ENCODE measurements at places on chromosomes 2 and 18.

- no peak for DNase-seq
These were observed 47.9 kb downstream of the MBP start for GRCh38 chr18:77084688-77085035.

DNA sequence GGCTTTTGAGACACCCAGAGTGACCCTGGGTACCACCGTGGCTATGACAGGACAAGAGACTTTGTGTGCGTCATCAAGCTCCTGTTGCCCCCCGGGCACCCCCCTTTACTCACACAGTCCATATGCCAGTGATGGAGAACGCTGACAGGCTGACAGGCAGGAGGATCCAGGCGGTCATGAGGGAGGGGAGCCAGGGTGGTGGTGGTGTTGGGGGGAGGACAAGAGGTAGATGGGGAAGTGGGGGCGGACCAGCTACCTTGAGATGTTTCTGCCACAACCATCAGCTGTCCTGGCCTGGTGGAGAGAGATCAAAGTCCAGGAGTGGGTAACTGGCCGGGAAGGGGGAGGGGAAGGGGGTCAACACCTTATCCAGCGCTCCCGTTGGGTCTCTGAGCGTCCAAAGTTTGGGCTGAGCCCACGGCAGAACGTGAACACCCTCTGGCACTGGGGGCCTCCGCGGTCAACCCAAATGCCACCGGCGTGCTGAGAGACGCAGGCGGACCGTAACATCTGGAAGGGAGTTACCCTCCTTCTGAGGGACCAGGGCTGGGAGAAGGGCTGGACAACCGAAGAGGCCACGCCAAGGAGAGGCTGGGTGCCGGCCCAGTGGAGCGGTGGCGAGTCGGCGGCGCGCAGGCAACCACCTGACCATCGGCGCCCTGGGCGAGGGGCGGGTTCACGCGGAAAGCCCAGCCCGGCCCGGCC, 575 bp downstream of the TMEM150A start:
- no peak for DNase-seq

- DNase-seq: no peak
These were observed 13.2 kb upstream of the MAP4K4 start for GRCh38 chr2:101684313-101684712.

DNA sequence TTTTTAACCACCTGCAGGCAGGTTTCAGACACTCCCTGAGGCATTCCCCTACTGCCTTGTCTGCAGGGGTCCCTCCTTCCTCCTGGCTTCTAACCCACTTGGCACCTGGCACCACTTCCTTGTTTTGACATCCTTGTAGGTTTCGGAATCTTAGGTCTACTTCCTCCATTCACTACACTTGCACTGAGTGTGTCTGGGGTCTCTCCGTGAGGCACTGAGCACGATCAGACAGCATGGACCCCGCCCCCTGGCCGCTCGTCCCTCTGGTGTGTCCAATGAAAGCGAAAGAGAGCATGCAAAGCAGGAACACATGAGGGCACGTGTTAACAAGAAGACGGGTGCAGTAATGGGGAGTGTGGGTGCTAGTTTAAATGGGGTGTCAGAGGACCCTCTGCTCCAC, 63.8 kb downstream of the HAUS1 start:
- DNase-seq: peak; percentile 45

DNA sequence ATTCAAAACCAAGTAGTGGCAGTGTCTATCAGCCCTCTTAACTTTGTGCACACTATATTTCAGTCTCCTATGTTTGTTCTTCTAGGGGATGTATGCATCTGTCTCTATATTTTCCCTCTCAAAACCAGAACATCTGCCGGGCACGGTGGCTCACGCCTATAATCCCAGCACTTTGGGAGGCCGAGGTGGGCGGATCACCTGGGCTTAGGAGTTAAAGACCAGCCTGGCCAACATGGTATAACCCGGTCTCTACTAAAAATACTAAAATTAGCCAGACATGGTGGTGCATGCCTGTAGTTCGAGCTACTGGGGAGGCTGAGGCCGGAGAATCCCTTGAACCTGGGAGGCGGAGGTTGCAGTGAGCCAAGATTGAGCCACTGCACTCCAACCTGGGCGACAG, 9.9 kb upstream of the GAREM2 start:
- DNase-seq: no peak

GRCh38 chr18:21489119-21489750, 111.3 kb downstream of the ESCO1 start:
- DNase-seq: peak; percentile 32

GRCh38 chr2:64908406-64908805, 80.8 kb upstream of the SLC1A4 start:
- DNase-seq: no peak

DNA sequence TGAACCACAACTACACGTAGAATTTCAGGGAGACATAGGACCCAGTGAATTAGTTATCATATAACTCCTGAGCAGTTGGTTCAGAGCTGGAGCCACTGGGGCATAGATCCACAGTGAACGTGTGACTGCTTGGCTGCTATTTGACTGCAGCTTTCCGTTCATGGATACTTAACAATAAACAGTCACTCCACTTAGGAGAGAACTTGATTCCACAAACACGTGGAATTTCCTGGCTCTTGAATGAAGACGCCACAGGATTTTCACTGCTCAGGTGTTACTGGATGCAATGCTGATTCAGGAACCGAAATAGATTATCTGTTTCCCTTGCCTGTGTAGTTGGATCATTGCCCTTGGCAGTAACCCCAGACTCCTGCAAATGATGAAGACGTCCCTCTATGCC, 679.1 kb upstream of the ZEB2 start:
- no peak for DNase-seq

DNA sequence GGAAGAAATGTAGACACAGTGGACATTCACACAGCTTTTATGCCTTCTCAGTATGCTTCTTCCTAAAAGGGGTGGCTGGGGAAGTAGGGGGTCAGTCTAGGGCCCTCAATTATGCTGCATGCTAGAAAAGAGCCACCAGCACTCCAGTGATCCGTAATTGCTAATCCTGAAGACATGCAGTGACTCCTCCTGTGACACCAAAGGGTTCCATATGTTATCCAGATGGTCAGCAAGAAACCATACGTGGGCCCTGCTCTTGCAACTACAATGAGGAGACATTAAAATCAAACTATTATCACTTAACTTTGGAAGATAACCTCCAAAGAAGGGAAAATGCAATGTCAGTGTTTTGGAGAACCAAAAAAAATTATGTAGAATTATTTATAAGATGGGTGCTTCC, 143.4 kb upstream of the LYPD1 start:
- DNase-seq: no peak

GRCh38 chr2:202423139-202423538, 47.0 kb downstream of the BMPR2 start:
- DNase-seq: no peak

GRCh38 chr2:24724111-24724775, 68.9 kb downstream of the PTRHD1 start:
- no peak for DNase-seq

DNA sequence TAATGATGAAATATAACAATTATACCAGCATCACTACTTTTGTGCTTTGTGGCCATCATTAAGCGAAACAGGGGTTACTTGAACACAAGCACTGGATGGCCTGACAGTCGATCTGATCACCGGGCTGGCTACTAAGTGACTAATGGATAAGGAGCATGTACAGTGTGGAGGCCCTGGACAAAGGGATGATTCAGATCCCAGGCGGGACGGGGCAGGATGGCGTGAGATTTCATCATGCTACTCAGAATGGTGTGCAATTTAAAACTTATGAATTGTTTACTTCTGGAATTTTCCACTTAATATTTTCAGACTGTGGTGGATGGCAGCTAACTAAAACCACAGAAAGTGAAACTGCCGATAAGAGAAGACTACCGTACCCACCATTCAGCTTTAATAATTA, 7.0 kb upstream of the CLIP4 start:
- no peak for DNase-seq

DNA sequence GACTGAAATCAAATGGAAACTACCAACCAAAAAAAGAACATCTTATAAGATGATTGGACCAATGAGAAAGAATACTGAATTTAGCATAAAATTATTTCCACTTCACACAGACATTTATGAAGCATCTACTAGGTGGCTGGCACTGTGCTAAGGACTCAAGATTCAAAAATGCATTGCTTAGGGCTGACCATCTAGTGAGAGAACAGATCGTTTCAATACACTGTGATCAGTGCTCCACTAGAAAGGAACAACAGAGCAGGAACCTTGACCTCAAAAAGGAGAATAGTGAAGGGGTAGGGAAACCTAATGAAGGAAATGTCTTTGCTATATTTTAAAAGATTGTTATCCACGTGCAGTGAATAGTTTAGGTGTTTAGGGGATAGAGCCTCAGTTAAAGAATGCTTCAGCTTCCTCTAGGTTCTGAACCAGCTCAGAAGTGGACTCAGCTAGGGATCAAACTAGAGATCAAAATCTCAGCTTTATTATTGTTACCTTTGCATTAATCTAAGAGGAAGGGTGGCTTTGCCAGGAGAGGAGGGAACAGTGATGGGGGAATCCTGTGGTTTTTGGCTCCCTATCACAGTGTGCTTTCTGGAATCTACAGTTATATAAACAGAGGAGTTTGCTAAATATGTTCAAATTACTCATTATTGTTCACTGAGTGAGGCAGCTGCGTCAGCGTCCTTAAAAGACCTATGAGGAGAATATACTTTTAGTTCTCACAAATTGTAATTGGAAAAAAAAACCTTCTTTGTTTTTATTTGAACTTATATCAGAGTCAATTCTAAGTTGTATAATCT, 16.2 kb upstream of the BBS5 start:
- DNase-seq: no peak

DNA sequence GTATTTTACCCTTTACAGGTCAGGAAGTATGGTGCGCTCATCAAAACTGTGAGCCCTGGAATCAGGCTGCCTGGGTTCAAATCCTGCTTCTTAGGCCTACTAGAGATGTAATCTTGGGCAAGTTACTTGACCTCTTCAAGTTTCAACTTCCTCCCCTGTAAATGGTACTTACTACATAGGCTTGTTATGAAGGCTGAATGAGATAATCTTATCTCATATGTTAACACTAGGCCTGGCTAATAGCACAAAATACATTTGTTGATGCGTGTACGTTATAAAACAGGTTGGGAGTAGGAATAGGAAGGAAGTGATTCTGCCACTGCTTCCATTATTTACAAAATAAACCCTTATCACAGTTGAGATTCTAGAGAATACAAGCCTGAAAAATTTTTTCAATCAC, 1.7 kb upstream of the RFTN2 start:
- DNase-seq: no peak

GRCh38 chr2:122960759-122961641, 1064.1 kb upstream of the CNTNAP5 start:
- no peak for DNase-seq

- no peak for DNase-seq
These were observed 7.0 kb downstream of the ASIC4 start for GRCh38 chr2:219521066-219521880.

DNA sequence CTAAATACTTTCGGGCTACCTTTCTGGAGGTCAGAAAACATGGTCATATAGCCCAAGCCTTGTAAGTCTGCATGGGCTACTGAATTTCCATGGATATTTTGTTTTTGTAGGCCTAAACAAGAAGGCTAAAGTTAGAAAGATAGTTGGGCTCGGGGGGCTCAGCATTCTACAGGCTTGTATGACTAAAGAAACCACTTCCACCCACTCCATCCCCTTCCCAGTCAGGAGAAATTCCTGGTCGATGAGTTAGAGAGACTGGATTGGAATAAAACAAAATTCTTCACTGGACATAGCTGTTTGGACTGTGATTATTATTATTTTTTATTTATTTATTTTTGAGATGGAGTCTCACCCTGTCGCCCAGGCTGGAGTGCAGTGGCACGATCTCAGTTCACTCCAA, 539.4 kb upstream of the TNP1 start:
- no peak for DNase-seq

DNA sequence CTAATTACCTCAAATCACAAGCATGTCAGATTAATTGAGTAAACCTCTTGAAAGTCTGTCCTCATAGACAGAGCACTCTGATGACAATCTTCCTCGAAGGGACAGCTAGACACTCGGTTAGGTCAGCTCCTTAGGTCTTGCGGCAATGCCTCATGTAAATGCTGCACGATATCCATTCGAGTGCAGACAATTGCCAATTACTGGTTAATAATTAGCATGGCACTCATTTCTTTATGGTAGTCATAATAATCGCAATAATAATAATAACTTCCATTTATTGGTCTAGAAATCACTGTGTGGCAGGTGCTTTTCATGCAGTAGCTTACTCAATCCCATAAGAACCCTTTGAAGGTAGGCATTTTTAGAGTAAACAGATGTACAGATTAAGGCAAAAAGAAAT, 44.7 kb upstream of the DSC1 start:
- no peak for DNase-seq

DNA sequence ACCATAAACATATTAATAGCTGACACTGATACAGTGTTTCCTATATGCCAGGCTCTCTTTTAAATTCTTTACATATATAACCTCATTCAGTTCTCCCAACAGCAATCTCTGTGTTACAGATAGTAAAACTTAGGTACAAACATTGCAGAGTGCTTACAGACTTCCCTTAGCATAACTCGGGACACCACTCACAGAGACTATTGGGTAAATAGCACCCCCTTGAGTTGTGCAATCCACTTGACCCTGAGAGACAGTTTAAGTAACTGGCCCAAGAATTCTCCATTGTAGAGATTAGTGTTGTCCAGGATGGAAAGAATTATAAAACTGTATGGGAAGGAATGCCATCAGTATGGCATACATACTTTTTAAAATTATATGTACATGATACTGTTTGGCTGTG, 110.1 kb downstream of the POLE4 start:
- DNase-seq: no peak

DNA sequence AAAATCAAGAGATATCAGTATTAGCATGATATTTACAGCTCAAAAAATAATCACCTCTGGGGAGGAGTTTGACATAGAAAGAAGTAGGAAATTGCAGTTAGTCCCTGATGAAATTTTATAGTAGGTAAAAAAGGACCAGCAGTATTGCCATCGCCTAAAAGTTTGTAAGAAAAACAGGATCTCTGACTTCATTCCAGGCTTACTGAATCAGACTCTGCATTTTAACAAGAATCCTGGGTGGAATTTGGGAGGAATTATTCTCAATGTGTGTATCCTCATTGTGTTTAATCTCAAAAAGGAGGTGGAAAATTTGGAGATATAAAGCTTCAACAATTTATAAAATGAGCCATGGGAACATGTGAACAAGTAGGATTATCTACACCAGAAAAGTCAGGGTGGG, 31.2 kb upstream of the STAT1 start:
- no peak for DNase-seq

- DNase-seq: no peak
These were observed 30.3 kb downstream of the PAX3 start for GRCh38 chr2:222268311-222268990.

GRCh38 chr2:67451086-67451832, 54.1 kb downstream of the ETAA1 start:
- DNase-seq: no peak

DNA sequence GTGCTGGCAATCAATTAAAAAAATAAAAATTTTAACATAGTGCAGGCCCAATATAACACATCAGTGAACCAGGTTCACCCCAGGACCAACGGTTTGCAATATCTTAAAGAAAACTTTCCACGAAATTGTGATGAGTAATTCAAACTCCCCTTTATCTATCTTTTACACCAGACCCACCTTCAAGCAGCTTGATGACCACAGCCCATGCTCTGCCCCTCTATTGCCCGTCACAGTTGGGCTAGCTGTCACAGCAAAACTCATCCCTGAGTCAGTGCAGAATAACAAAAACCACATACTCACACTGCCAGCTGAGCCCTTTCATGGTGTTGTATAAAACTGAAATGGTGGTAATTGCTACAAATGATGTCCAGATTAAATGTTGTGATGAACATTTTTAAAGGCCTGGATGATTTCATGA, 112.5 kb upstream of the CREB1 start:
- DNase-seq: no peak

Measured in stimulated activated naive CD8-positive, alpha-beta T cell treated with anti-CD3 and anti-CD28 coated beads, Interleukin-15, amount 100 ng/mL, for 72 hours (primary cell).